ENCODE measurements at places on chromosomes 7 and 10.

- no peak overlapping the region for H3K27ac ChIP-seq
- H3K4me1 ChIP-seq = no peaks in the 10 kb centered on the region
- no peaks in the 10 kb centered on the region for H3K36me3 ChIP-seq
- H3K27me3 ChIP-seq = no peaks in the 10 kb centered on the region
- no peak overlapping the region for H3K4me3 ChIP-seq
These were observed 35.9 kb upstream of the MYL10 start for GRCh38 chr7:101664893-101665471.

DNA sequence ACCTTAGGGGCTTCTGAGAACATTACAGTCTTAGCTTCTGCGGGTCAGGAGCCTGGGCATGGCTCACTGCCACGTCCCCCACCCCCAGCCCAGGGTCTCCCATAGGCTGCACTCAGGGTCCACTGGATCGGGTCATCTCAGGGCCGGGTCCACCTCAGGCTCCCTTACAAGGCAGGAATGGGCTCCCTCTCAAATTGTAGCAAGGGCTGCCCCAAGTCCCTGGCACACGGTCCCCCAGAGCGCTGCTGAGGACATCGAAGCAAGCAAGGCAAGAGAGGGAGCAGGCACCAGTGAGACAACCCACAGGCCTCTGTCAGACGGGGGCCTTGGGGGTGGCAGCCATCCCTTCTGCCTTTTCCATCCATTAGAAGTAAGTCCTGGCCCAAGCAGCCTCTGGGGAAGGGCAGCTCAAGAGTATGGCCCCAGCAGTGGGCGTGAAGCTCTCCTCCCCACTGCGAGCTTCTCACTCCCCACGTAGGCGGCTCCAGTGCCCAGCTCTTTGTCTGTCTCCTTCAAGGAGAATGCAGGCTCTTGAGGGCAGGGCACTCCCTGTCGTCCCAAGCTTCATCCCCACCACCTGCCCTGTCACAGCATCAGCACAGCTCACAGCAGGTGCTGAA, 18.0 kb upstream of the RET start:
- no peak for DNase-seq
- no peak overlapping the region for H3K4me3 ChIP-seq
- H3K36me3 ChIP-seq = no peaks in the 10 kb centered on the region
- no peak overlapping the region for H3K27ac ChIP-seq
- no peaks in the 10 kb centered on the region for H3K4me1 ChIP-seq

- peak overlapping the region; percentile 40 for H3K27ac ChIP-seq
- DNase-seq = no peak
- H3K4me3 ChIP-seq = no peak overlapping the region
- H3K4me1 ChIP-seq = peaks cover 19% of the 10 kb centered on the region
- no peaks in the 10 kb centered on the region for H3K27me3 ChIP-seq
- H3K36me3 ChIP-seq = no peaks in the 10 kb centered on the region
These were observed 177.6 kb downstream of the GNAI1 start for GRCh38 chr7:80312139-80312661.

- no peak overlapping the region for H3K4me3 ChIP-seq
- no peaks in the 10 kb centered on the region for H3K27me3 ChIP-seq
- no peak for DNase-seq
- H3K27ac ChIP-seq = no peak overlapping the region
- peaks cover 44% of the 10 kb centered on the region for H3K4me1 ChIP-seq
These were observed 56.5 kb upstream of the KDM7A start for GRCh38 chr7:140232957-140233917.

DNA sequence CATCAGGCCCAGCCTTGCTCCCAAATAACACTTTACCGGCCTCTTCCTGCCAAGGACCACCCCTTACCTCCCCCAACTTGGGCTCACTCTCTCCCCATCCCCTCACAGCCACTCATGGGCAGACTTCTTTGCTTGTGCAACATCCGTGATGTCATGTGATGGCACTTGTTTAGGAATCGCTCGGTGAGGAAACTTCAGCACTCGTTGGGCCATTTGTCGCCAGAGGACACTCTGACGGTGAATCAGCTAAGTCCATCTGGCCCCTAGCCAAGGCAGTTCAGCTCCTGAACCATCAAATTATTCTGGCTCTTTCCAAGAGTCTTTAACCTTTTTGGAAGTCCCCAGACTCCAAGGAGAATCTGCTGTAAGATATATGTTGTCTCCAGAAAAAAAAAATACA, 19.2 kb downstream of the BTBD16 start:
- DNase-seq = no peak
- no peaks in the 10 kb centered on the region for H3K27me3 ChIP-seq
- peaks cover 12% of the 10 kb centered on the region for H3K4me1 ChIP-seq
- no peak overlapping the region for H3K4me3 ChIP-seq
- H3K27ac ChIP-seq = no peak overlapping the region

GRCh38 chr7:132309102-132309805, 267.0 kb downstream of the PLXNA4 start:
- DNase-seq = no peak
- no peaks in the 10 kb centered on the region for H3K27me3 ChIP-seq
- no peak overlapping the region for H3K27ac ChIP-seq
- no peaks in the 10 kb centered on the region for H3K4me1 ChIP-seq
- no peak overlapping the region for H3K4me3 ChIP-seq
